AG10803 (cell line): ENCODE measurements at places on chromosomes 4 and X.
A peak's percentile ranks its signal among the peaks of the same experiment; 100 is the strongest.

DNA sequence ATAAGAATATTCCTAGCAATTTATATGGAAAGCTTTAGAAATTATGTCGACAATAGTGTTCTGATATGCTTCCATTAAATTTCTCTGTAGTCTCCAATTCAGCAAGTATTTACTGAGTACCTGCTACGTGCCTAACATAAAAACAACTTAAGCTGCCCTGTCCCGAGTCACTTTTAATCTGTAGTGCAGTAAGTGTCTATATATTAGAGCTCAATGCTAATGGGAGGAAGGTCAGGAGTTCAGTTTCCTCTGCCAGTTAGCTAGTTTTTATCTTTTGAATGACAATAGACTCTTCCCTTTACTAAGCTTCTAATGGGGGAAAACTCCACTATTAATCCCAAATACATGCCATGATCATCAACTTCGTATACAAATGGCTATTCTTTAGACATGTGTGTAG is 118.7 kb upstream of the NAP1L5 start:
- DNase-seq, result no peak

- DNase-seq, result no peak
Measured at GRCh38 chrX:55336176-55336575, 71.5 kb upstream of the PAGE3 start.

GRCh38 chr4:186619088-186619487 is 63.7 kb upstream of the MTNR1A start:
- DNase-seq, result no peak

- no peak for DNase-seq
Measured at GRCh38 chr4:31089815-31090214, 369.6 kb downstream of the PCDH7 start.

- no peak for DNase-seq
Measured at GRCh38 chr4:116598980-116599789, 486.2 kb downstream of the TRAM1L1 start.

- no peak for DNase-seq
Measured at GRCh38 chr4:124745985-124746801, 33.7 kb upstream of the ANKRD50 start.

DNA sequence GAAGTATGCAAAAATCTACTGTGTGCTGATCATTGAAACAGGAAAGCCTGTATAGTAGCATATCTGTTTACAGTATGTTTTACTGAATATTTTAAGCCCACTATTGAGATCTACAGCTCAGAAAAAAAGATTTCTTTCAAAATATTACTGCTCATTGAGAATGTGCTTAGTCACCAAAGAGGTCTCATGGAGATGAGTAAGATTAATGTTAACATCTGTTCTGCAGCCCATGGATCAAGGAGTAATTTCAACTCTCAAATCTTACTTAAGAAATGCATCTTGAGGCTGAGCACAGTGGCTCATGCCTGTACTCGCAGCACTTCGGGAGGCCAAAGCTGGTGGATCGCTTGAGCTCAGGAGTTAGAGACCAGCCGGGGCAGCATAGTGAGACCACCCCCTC is 3.3 kb downstream of the RNF4 start:
- peak; percentile 64 for DNase-seq

GRCh38 chr4:82601242-82602015 is 39.6 kb upstream of the TMEM150C start:
- peak; percentile 10 for DNase-seq

GRCh38 chr4:160808174-160808573 is 1355.6 kb downstream of the FSTL5 start:
- no peak for DNase-seq

GRCh38 chrX:150692831-150693724 is at the start of gene MTMR1:
Gene MTMR1, plus strand, starts transcription at chrX:150693396. Its CDS starts 135 bp downstream, at chrX:150693531.
- DNase-seq, result no peak

GRCh38 chr4:83961575-83961974 is 425.7 kb downstream of the GPAT3 start:
- DNase-seq, result peak; percentile 34

- DNase-seq, result no peak
Measured at GRCh38 chr4:86944964-86945781, 10.4 kb downstream of the AFF1 start.

- peak; percentile 45 for DNase-seq
Measured at GRCh38 chr4:98932539-98932938, 3.6 kb upstream of the EIF4E start.

GRCh38 chr4:24625091-24625490 is 40.7 kb upstream of the DHX15 start:
- no peak for DNase-seq

DNA sequence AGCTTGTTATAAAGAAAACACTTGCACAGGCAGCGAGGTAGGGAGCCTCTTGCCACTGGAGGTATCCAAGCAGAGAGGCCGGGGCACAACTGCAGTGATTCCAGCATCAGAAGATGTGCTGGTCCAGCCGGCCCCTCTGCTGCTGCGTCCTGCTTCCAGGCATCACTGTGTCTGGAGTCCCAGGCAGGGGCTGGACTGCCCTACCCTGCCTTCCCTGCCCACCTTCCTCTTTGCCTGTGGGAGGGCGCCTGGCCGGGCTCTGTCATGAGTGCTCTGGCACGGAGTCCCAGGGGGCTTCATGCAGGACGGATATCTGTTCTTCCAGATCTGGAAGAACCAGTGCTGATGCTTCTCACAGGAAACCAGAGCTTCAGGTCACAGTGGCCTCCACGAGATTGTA is 187.6 kb upstream of the PSAPL1 start:
- no peak for DNase-seq

- no peak for DNase-seq
Measured at GRCh38 chr4:14303856-14304255, 676.3 kb upstream of the BOD1L1 start.

- DNase-seq, result no peak
Measured at GRCh38 chr4:62460329-62460728, 1260.2 kb downstream of the ADGRL3 start.

DNA sequence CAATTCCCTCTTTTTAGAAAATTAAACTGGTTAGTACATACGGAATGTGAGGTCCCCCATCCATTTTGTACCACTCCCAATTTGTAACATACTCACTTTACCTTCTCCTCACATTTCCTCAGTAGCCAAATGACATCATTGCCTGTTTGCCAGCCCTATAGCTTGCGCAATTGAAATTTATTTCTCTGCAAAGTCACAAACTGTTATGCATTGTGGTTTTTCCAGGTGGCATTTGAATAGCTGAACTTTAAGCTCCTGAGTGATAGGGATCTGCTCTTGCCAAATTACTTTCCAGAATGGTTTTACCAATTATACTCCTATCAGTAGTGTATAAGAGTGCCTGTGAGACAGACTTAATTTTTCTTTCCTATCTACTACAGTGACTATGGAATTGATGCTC is 7.7 kb downstream of the COL4A5 start:
- DNase-seq, result no peak

GRCh38 chr4:14783011-14783877 is 219.0 kb upstream of the CPEB2 start:
- no peak for DNase-seq
